HuH-7 (cell line): ENCODE measurements at places on chromosomes 5 and 9.

- no peak for DNase-seq
Measured at GRCh38 chr9:119221276-119221675, 148.0 kb downstream of the BRINP1 start.

DNA sequence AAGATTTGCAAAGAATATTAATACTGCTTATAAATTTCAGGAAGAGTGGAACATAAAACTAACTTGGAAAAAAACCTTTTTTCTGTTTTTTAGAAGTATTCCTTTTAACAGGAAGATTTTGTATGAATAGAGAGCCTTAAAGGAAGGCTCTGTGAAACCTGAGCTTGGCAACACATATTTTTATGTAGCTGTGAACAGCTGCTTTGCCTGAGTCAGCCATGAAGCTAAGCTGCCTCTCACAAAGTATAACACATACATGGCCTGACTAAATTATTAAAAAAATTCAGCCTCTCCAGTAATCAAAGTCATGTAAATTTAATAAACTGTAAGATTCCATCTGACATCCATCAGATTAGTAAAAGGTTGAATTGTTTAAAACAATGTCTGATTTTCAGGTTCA lies 547.5 kb downstream of the ELAVL2 start:
- no peak for DNase-seq

- no peak for DNase-seq
Measured at GRCh38 chr5:161378701-161379100, 167.8 kb downstream of the GABRB2 start.

DNA sequence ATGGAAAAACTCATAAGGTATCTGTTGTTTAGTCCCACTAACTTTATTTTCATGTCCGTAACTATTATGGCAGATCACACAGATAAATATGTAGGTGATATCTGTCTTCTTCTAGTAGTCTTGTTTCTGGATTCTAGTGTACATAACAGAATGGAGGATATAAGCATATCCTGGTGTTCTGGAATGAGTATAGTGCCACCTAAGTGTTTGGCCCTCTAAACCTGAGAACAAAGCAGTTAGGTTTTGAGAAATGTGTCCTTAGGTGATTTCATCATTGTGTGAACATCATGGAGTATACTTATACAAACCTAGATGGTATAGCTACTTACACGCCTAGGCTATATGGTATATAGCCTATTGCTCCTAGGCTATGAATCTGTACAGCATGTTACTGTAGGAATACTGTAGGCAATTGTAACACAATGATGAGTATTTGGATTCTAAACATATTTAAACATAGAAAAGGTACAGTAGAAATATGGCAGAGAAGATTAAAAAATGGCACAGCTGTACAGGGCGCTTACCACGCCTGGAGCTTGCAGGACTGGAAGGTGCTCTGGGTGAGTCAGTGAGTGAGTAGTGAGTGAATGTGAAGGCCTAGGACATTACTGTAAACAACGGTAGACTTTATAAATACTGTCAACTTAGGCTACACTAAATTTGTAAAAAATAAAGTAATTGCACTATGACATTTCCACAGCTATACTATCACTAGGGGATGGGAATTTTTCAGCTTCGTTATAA lies 150.3 kb upstream of the SLC24A2 start:
- DNase-seq: no peak

GRCh38 chr9:19269582-19269981 lies 39.1 kb downstream of the DENND4C start:
- no peak for DNase-seq

- no peak for DNase-seq
Measured at GRCh38 chr9:135448663-135449100, 30.9 kb upstream of the PPP1R26 start.

- DNase-seq: no peak
Measured at GRCh38 chr9:77750981-77751340, 102.8 kb upstream of the GNA14 start.

GRCh38 chr5:162593881-162594280 lies 526.3 kb downstream of the GABRG2 start:
- no peak for DNase-seq

GRCh38 chr5:62948301-62948700 lies 369.7 kb downstream of the LRRC70 start:
- no peak for DNase-seq

DNA sequence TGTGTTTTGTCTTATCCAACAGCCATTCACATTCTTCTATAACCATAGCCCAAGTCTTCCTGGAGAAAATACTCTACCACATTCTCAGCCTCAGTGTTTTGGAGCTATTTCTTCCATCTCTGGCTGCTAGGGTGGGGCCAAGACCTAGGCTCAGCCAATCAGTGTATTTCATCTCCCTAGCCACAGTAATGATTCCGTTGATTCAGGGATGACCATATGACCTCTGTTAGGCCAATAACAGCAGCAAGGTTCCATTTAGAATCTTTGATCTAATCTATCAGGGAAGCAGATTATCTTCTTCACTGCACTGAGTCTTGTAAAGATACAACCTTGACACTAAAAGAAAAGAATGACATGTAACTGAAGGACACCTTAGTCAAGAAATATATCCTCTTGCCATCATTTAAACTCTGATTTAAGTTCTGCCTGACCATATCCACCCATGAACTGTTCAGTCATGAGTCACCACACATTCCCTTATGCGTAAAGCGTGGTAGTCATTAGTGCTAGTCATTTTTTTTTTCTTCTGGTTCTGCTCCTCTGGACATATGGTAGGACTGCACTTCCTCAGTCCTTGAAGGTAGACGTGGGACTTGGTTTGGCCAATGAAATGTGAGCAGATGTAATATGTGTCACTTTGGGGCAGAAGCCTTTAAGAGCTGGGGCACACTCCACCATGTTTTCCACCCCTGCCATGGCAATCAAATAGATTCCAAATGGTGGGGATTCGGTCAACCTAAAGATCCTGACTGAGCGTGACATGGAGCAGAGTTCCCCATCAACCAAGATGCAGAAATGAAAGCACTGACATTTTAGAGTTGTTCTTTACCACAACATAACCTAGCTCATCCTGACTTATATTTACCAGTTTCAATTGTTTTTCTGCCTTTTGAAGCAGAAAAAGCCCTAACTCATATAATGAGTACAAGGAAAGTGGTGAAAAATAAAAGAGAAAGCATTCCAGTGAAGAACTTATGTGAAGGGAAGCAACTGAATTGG lies 12.7 kb upstream of the PRELID2 start:
- no peak for DNase-seq

- DNase-seq: no peak
Measured at GRCh38 chr5:124262991-124263571, 483.4 kb downstream of the ZNF608 start.
